Esophagus squamous epithelium (tissue), 5 donors: ENCODE measurements at places on chromosomes 13 and 19.

- no peak for DNase-seq
Measured at GRCh38 chr19:29121684-29122083, 91.3 kb downstream of the UQCRFS1 start.

DNA sequence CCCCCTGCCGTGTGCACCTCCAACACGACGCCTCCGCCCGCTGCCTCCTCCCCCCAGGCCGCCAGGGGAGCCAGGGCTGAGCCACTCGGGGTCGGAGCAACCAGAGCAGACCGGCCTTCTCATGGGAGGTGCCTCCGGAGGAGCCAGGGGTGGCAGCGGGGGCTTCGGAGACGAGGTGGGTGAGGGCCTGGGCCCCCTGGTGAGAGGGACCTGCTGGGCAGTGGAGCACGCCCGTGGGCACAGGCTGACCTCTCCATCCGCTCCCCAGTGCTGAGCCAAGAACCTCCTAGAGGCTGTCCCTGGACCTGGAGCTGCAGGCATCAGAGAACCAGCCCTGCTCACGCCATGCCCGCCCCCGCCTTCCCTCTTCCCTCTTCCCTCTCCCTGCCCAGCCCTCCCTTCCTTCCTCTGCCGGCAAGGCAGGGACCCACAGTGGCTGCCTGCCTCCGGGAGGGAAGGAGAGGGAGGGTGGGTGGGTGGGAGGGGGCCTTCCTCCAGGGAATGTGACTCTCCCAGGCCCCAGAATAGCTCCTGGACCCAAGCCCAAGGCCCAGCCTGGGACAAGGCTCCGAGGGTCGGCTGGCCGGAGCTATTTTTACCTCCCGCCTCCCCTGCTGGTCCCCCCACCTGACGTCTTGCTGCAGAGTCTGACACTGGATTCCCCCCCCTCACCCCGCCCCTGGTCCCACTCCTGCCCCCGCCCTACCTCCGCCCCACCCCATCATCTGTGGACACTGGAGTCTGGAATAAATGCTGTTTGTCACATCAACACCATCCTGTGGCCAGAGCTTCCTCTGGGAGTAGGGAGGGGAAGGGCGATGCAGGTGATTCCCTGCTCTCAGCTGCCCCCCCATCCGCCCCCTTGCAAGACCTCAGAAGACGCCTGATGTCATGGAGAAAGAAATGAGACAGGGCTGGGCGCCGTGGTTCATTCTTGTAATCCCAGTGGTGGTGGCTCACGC is 12.0 kb downstream of the BCAM start:
- no peak for DNase-seq

DNA sequence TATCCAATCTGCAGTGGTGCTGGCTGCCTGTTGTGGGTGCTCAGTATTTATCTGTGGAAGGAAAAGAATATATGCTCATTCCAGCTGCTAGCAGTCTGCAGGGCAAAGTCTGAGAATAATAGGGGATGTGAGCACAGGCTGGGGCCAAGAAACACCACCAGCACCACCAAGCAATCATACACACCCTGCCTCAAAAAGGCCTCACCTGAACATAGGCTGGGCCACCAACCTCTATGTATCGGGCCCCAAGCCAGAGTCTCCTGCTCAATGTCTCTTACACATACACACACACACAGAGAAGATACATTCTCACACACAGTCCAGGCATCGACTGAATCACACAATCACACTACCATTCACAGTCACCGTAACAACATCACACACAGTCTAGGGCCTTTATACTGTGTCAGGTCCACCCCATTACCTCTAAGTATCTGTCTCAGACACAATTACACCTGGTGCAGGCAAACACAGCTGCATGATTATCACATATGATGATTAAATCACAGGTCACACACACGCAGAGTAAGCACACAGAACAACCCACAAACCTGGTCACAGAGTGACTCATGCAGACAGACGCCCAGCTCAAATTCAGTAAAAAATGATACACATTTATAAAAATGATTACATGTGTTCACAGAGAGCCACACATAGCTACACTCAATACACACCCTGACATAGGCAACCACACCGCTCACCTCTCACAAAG is 1.3 kb upstream of the ZSCAN22 start:
- no peak for DNase-seq

DNA sequence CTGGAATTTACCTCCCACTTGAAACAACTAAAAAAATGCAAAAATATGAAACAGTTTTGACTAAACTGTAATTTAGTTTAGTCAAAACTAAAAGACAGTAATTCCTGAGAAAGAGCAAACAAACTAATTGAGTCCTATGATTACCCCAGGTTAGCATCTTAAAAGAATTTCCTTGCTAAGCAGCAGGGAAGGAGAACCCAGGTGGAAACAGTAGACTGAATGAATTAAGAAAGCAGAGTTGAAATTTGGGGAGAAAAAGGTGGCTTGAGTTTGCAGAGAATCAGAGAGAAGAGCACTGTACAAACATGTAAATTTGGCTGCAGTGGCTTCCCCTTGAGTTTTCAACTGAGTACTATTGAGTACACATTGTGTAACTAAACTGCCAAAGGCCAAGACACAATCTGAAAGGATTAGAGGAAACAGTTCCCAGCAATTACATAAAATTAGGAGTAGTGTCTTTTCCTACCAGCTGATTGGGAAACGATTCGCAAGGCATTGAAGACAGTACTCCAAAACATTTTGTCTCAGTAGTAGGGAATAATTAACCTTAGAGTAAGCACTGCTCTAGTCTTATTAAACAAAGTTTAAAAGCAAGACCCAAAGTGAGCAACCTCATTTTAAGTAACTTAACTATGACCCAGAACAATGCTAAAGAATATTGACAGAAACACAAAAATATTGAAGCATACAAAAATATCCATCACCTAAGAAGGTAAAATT is 820.5 kb downstream of the DACH1 start:
- no peak for DNase-seq

- DNase-seq, result no peak
Measured at GRCh38 chr19:42311657-42312056, 1.5 kb upstream of the TMEM145 start.

GRCh38 chr19:56566904-56567273 is 379 bp upstream of the ZNF470 start:
- DNase-seq, result no peak
